ENCODE measurements at places on chromosomes 6 and 20.

DNA sequence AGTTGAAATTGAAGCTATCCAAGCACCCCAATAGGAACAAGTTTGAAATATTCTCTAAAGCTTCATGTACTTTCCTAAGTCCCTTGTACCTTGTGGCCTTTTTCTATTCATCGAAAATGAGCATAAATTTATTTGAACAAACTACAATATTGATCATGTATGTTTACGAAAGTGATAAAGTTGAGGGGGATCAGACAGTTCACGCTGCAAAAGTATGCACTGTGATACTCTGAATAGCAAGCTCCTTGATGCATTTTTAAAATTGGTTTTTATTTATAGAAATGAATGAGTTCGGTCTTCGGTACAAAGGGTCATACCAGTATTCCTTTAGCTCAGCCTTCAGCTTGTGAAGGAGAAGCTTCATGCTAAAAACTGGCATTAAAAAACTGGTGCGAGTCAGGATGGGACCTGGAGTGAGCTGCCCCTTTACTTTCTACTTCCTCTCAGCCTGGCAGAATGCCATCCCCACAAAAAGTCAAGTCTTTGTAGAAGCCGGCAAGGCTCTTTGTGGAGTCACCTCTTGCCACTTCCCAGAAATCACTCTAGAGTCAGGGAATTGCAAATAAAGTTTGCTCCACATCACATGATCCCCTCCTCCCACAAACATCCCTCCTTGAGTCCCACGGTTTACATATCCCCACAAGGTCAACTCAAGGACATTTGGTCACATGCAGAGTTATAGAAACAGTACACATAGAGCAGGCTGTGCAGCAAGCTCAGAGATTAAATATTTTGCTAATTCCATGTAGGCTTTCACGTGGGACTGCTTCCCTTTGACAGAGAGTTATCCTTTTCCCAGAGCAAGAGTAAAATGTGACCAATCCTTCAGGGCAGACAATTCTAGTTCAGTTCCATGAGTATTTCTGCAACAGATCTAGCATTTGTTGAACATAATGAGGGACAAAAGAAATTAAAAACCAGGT lies 34.6 kb upstream of the ADGRF1 start:
- DNase-seq: no peak

DNA sequence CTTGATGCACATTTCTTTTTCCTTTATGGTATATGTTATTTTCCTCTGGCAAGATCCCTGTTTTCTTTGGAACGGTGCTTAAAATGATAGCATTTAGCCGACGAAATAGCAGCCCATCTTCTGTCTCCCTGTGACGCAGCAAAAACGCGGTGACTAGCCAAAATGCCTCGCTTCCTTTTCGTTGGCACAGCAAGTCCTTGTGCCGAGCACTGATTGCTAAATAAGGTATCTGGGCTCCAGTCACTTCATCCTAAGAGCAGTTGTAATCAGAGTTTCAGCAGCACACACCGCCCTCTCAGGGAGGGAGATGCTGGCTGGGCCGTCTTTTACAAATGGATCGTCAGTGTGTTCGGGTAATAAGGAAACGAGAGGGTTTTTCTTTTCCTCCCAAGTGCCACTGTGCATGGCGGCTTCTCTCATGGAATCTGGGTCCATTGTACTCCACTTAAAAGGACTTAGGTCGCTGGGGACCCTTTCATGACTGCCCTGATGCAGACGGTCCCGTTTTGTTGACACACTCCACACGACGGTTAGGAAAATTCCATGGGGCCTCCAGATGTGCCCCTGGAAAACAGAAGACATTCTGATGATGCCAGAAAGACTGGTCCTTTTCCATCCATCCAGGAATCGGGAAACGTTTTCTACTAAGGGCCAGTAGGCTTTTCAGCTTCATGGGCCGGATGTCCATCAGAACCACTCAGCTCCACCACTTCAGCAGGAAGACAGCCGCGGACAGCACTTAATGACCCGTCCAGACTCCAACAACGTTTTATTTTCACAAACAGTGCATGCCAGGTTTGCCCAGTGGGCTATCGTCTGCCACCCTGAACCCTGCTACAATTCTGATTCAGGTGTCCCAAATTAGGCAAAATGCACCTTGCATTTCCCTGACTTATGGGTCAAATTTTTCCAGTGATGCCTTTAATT lies 185.5 kb downstream of the CDH4 start:
- no peak for DNase-seq

- peak; percentile 93 for DNase-seq
Observed at GRCh38 chr6:16481697-16482399, 243.5 kb downstream of the GMPR start.

DNA sequence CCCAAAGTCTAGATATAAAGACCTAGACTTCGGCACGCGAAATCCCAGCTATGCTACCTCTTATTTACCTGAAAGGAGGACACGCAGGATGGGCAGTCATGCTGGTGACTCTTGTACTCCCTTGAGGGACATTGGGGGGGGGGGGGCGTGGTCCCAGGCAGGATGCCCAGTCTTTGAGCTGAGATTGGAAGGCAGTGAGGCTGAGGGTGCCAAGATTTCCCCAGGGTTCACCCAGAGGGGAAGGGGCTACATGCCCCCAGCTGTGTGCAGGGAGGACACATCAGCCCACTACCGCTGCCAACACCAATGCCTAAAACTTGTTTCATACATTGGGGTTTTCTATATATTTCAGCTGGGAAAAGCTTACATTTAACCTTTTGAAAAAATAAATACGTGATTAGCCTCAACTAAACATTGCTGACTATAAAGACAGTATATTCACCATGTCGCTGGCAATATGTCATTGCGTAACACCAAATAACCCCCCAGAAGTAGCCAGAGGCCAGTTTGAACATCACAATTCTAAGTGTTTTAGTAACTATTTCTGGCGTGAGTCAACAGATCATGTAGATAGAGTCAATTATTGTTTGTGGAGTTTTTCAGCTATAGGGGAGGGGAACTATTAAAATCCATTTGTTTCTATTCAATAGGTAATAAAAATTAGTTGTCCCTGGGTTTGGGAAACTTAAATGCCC lies 21.6 kb downstream of the MGME1 start:
- no peak for DNase-seq

DNA sequence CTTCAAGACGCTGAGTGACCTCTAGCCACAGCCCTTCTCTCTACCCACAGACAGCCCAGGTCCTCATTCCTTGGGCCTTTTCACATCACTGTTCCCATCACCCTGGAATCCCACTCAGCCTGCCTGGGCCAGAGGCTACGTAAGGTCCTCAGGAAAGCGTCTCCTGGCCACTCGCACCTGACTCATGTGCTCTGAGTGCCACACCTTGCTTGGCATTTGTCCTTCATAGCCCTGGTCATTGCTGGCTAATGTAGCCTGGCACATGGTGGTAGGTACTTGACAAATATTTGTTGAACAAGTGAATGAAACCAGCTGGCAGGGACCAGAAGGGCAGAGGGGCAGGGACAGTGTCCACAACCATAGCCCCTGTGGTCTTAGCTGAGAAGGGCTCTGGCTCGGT lies 50.6 kb upstream of the FANCE start:
- DNase-seq: no peak

GRCh38 chr6:21046276-21046675 lies 512.0 kb downstream of the CDKAL1 start:
- no peak for DNase-seq

- no peak for DNase-seq
Observed at GRCh38 chr20:10646006-10646405, 27.8 kb downstream of the JAG1 start.

DNA sequence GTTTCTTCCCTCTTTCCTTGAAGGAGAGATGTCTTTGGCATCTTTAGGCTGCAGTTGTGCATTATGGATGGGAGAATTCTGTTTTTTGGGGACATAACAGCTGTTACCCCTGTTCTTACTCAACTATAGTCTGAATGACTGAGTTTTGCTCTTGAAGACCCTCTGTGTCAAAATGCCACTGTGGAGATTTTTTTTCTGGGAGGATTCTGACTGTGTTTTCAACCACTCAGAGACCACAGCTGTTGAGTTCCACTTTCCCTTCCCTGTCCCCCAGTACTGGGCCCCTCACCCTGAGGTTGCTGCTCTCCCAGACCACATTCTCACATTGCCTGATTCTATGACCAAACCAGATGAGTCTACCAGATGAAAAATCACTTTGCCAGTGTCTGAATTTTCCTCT lies 48.1 kb downstream of the NKX2-2 start:
- no peak for DNase-seq

- DNase-seq: no peak
Observed at GRCh38 chr6:24911796-24912382, 23.9 kb downstream of the RIPOR2 start.

DNA sequence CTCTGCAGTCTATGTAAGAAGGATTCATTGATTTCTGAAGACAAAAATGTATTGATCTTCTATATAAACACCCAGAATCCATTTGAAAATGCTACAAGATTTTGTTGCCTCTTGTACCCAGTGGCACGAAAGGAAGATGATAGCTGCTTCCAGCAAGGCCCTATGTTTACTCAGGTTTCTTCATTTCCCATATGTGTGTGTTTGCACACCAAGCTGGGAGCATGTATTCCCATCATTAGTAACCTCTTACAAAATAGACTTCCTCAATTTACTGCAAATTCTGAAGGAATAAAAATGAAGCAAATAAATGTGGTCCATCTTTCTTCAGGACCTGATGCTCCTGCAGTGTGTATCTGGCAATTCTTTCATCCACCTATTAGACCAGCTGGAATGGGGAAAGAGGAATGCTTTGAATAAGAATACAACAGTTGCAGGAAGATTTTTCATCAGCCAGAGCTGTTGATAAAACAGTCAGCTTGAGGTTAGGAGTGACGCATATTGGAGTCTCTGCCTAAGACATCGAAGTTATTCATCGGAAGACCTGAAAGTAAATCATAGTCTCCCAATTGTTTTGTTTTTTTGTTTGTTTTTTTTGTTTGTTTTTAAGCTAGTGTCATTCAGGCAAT lies 132.3 kb downstream of the PDE7B start:
- no peak for DNase-seq

DNA sequence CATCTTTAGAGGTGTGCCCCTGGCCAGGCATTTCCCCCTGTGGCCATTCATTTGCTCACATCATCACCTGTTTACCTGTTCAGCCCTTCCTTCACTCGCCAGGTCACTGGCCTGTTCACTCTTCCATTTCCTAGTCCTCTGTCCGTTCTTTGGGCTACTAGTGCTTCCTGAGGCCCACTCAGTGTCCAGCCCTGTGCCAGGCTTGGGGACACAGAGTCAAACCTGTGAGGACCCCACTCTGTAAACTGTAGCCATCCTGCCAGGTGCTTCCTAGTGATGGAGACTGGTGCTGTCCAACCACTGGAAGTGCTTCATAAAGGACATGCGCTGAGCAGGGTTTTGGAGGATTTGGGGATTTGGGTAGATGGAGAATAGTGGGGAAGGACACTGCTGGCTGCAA lies 3.5 kb downstream of the DLGAP4 start:
- no peak for DNase-seq

GRCh38 chr6:154984146-154984545 lies 11.0 kb upstream of the TIAM2 start:
- no peak for DNase-seq

GRCh38 chr20:21136015-21136732 lies 10.3 kb downstream of the KIZ start:
- DNase-seq: no peak

DNA sequence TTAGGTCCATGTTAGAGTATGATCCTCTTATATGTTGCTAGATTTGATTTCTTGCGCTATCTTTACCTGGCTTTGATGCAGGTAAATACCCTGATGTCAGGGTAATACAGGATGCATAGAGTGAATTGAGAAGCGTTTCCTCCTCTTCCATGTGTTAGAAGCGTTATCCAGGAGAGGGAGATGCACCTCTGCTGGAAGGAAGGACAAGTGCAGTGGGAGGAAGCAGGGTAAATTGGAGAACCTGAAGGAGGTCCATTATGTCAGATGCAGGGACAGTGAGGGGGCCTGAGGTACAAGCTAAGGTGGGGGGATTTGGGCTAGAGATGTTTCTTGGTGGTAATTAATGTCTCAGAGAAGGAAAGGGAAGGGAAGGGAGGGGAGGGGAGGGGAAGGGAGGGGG lies 7.7 kb downstream of the SHLD1 start:
- DNase-seq: no peak

DNA sequence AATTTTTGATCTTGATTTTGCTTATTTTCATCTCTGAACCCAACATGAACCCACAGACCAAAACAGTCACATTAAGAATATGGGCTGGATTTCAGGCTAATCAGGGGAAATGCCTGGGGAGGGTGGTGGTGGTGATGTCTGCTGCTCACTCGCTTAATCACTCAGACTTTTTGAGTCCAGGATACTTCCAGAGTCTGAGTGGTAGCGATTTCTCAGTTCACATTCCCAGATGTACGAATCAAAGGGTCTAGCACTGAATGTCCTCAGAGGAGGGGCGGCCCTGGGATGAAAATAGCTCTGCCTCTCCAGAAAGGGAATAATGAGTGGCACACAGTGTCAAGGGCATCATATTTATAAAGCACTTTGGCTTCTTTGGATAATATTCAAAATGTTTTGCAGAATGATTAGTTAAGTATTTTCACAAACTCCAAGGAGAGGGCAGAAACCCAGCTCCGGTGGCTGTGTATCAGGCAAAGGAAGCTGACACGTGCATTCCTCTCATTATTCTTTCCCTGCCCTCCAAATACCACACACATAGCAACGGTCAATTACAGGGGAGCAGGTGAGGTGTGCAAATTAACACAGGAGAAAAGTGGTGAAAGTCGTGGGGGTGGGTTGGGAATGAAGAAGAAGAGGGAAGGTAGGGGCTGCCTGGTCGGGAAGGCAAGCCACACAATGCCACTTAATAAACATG lies 345.2 kb upstream of the RSPO3 start:
- DNase-seq: no peak

- DNase-seq: no peak
Observed at GRCh38 chr6:41422161-41422560, 86.8 kb downstream of the NCR2 start.

DNA sequence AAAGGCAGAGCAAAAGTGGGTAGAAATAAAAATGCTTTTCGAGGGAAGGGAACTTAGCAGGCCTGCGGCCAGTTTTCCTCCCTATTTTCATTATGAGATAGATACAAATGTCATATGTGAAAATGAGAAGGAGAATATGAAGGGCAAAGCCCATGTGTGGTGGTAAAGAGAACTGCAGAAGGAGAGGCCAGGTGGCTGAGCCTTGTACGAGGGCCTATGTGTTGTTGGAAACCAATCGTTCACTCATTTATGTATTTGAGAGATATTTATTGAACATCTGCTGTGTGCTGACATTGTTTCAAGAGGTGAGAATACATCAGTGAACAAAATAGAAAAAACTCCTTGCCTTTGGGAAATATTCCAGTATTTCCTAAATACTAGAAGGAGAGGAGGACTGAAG lies 147.7 kb downstream of the SH3BGRL2 start:
- DNase-seq: no peak

- DNase-seq: no peak
Observed at GRCh38 chr6:20674664-20675063, 140.4 kb downstream of the CDKAL1 start.

DNA sequence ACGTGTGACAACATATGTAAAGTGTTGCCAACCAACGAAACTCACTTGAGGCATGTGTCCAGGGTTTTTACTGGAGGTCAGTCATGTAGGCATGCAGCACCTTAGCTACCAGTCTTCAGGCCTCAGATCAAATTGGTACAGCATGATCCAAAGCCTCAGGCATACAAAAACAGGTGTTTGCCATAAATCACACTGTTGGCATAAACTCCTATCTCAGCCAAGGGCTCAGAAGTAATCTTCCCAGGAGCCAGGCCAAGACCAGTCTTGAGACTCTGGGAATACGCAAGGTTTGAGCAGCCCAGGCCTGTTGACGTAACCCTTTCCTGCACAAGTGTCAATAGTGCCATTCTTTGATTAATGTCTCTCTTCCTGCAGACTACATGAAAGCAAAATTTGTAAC lies 163.5 kb downstream of the PRL start:
- no peak for DNase-seq

Measured in CD4-positive, alpha-beta T cell treated with Interleukin-4 for 4 hours (primary cell).